ENCODE measurements at places on chromosomes 2 and 18.
A peak's percentile ranks its signal among the peaks of the same experiment; 100 is the strongest.

DNA sequence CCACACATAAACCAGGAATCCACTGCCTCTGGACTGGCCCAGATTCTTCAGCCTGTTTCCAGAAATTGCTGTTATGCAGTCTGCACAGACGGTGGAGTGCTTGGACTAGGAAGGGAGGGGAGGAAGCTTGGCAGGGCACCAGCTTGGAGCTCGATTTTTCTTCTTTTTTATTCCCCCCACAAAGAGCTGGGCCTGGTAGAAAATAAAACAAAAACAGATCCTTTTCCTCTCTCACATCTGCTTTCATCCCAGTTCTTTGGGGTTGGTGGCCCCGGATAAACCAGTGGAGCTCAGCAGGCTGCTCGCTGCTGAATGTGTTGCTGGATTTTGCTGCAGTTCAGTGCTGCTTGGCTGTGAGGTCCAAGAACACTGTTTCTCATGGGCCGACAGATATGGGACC lies 16.0 kb downstream of the LRRTM1 start:
- DNase-seq, result no peak

DNA sequence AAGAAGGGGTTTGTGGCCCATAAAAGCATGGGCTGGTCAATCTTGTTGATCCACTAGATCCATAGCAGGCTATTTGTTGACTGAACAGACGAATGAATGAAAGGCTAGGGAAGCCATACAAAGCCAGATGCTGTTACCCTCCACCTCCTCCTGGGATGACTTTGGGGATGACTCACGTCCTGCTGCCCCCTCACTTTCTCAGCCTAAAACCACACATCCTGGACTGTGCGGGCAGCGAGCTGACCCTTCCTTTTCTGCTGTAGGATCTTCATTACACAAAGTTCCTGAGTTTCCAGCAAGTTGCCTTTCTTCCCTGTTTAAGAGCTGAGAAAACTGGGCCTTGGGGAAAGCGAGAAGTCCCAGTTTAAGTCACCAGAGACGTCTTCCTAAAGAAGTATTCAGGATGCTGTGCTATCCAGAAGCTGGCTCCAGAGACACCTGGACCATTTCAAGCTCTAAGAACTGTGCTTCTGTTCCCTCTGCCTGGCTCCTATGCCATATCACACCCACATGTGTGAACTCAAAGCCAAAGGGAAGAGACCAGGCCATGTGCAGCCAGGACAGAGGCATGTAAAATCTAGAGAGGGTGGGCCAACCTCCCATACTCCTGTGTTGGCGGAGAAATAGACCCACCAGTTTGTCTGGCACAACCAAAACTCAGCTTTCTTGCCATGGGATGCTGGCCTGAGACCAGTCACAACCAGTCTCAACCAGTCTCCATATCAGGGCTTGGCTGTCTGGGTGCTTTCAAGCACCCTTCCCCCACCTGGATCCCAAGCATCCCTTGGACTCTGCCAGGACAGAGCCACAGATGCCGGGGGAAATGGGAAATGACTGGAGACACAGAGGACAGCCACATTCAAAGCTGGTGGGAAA lies 4.7 kb upstream of the SLC20A1 start:
- peak; percentile 52 for DNase-seq

DNA sequence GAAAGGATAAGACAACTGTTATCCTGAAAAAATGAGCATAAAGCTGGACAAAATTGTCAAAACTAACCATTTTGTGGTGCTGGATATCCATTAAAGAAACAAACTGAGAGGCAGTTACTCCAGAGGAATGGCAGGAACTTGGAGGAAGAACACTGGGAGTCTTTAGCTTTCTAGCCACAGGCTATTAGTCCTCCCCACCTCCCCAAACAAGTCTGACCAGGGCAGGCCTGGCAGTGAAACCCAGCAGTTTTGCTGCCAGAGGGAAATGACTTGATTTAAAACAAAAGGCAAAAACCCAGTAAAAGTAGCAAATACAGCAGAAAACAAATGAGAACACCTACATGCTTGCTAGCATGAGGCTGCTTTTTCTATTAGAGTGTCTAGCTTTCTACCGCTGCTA lies 34.9 kb downstream of the OSBPL1A start:
- no peak for DNase-seq

GRCh38 chr18:62399781-62400308 lies 74.7 kb downstream of the TNFRSF11A start:
- DNase-seq, result no peak

DNA sequence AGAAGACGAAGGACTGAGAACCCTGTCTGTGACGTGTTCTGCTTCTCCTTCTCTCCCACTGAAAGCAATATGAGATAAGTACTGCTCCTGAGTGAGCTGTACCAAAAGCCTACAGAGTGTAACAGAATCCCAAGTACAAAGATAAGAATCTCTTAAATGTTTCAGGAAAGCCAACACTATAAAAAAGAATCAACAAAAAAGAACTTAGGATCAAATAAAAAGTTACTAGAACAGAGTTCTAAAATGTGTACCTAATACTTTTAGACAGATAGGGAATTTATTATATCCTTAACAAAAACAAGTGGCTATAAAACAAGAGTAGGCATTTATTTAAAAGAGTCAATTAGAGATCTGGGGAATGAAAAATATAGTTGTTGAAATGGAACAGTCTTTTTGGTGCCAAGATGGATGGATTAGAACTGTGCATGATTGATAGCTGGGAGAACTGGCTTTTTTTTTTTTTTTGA lies 49.0 kb downstream of the NCOA1 start:
- no peak for DNase-seq

DNA sequence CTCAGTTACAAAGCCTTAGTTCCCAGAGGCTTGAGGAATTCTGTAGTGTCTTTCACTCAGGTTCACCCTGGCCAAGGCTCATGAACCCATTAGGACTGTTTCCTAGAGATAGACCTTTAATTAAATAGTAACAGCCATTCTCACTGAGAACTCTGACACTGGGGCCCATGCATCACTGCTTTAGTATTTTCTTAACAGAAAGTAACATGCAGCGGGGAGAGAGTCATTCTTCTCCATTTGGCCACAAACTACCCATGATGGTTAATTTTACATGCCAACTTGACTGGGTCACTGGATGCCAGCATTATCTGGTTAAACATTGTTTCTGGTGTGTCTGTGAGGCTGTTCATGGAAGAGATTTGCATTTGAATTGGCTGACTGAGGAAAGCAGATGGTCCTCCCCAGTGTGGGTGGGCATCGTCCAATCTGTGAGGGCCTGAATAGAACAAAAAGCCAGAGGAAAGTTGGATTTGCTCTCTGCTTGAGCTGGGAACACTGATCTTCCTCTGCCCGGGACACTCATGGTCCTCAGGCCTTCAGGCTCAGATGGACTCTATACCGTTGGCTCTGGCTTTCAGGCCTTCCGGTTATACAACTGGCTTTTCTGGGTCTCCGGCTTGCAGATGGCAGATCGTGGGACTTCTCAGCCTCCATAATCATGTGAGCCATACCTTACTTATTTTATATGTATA lies 5.6 kb upstream of the CPLX4 start:
- DNase-seq, result peak; percentile 14

GRCh38 chr18:48385596-48385995 lies 23.6 kb downstream of the ZBTB7C start:
- no peak for DNase-seq

DNA sequence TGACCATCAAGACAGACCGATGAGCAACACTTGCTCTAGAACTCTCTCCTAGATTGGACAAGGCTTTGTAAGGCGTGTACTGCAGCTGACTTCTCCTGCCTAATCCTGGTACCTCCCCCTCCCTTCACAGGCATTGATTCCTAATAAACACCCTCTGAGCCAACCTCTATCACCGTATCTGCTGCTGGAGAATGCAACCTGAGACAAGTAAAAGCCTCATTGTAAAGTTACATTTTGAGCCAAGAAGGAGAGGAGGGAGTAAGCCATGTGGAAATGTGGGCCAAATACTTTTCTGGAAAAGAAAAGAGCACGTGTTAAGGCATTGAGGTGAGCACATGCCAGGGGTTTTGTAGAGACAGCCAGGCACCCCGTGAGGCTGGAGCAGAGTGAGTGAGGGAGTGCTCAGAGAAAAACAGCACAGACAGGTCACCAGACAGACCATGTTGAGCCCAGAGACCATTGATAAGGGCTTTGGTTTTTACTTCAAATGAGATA lies 2.6 kb upstream of the WDFY1 start:
- no peak for DNase-seq

DNA sequence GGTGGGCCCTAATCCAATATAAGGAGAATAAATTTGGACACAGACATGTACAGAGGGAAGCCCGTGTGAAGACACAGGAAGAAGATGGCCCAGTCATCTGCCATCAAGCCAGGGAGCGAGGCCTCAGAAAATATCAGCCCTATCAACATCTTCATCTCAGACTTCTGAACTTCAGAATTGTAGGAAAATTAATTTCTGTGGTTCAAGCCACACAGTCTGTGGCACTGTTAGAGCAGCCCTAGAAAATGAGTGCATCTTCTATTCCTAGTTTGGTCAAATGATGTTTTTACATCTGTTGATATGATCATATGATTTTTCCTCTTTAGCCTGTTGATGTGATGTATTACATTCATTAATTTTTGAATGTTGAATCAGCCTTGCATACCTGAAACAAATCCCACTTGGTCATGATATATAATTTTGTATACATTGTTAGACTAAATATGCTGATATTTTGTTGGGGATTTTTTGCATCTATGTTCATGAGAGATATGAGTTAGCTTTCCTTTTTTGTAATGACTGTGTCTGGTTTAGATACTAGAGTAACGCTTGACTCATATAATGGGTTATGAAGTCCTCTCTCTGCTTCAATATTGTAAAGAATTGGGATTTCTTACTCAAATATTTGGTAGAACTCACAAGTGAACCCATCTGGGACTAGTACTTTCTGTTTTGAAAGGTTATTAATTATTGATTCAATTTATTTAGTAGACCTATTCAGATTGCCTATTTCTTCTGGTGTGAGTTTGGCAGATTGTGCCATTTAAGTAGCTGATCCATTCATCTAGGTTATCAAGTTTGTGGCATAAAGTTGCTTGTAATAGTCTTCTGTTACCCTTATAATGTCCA lies 451.4 kb downstream of the EIPR1 start:
- no peak for DNase-seq

- no peak for DNase-seq
These were observed 38.5 kb downstream of the LPIN1 start for GRCh38 chr2:11784747-11785610.

DNA sequence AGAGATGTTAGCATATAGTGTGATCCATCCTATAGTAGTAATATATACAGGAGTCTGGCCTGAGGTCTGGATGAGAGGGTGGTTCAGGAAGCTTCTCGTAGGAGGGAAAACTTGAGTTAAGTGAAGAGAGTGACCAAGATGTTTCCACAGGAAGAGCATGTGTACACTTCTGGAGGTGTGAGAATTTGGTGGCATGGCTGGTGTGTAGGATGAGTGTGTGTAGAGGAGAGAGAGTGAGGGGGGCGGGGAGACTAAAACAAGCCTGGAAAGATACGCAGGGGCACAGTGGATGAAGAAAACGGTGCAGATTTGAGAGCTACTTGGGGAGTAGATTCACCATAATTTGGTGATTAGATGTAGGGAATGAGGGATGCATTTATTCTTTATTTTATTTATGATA lies 43.5 kb upstream of the CTLA4 start:
- no peak for DNase-seq

Measured in AG09309 (cell line).